NCI-H526 treated with DMSO at 0.1 percent for 48 hours (cell line): ENCODE measurements at places on chromosomes 7 and 10.
A peak's percentile ranks its signal among the peaks of the same experiment; 100 is the strongest.

- DNase-seq, result no peak
These were observed 312.0 kb downstream of the WDR37 start for GRCh38 chr10:1367938-1368841.

GRCh38 chr7:133854739-133855138 lies 272.4 kb upstream of the LRGUK start:
- DNase-seq, result peak; percentile 79

GRCh38 chr7:107432261-107432660 lies 37.6 kb upstream of the GPR22 start:
- DNase-seq, result no peak

GRCh38 chr7:101590663-101591435 lies 38.2 kb downstream of the MYL10 start:
- no peak for DNase-seq

DNA sequence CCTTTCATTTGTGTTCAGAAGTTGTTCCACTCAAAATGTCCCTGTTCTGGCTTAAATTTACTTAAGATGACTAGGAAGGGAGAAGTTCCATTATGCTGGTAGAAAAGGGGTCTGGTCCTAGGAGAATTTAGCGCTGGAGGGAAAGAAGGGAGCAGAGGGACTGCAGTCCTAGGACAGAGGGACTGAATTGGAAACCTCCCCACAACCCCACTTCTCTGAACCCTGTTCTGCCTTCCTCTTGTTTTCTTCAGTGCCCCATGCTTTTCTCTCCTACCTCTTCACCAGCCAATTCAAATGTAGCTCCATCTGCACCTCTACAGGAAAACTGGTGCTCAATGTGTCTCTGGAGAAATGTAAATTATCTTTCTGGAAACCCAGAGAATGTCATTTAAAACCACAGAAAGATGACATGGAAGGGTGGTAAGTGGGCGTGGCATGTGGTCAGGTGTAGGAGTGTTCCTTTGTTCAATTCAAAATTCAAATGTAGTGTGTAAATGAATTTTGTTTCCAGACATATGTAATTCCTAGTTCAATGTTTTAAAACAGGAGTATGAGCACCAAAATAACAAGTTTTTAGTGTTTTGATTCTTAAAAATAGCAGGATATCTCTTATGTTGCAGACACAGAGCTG lies 24.0 kb upstream of the RHOBTB1 start:
- peak; percentile 25 for DNase-seq

DNA sequence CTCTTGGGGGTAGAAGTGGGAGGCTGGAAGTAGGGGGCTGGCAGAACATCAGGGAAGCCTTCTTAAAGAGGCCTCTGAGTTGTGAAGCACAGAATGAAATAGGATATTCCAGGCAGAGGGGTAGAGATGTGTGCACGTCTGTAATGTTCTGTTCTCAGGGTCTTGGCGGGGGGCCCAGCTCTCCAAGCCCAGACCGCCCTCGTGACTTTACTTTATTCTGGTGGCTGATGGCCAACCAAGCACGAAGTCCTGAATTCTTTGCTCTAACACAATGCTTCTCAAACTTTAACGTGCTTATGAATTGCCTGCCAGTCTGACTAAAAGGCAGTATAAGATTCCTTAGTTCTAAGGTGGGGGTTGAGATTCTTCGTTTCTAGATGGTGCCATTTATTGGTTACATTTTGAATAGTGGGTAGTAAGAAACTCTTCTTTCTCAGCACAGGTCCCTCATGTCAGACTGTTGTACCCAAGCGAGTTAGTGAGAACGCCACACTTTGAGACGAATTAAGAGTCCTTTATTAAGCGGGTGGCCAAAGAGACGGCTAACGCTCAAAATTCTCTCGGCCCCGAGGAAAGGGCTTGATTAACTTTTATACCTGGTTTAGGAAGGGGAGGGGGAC lies 8.2 kb downstream of the PRXL2A start:
- no peak for DNase-seq

GRCh38 chr7:137084607-137085380 lies 216.3 kb downstream of the CHRM2 start:
- DNase-seq, result no peak

DNA sequence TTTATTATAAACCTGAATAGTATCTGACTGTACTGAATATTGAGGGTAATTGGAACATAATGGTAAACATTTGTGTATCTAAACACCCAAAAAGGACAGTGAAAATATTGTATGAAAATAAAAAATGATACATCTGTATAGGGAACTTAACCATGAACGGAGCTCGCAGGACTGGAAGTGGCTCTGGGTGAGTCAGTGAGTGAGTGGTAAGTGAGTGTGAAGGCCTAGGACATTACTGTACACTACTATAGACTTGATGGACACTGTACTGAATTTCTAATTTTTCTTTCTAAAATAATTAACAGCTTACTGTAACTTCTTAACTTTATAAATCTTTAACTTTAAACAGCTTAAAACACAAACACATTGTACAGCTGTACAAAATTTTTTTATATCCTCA lies 454.5 kb upstream of the FZD8 start:
- DNase-seq, result no peak

DNA sequence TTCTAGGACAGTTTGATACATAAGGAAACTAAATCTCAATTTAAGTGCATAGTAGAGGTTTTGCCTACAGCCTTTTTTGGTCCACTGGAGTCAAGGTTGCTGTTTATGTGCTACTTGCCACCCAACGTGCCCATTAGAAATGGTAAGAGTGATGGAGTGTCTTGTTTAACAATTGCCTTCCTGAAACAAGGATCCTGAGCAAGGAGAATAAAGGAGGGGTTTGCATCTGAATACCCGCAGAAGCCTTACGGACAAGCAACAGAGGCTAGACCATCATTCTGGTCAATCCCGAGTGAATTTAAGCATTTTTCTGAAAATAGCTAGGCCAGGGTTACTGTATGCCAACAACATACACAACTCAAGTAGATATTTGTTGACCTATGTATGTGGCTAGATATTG lies 63.6 kb downstream of the MARCHF5 start:
- DNase-seq, result no peak

GRCh38 chr7:1055956-1056784 lies 11.8 kb downstream of the GPR146 start:
- no peak for DNase-seq

DNA sequence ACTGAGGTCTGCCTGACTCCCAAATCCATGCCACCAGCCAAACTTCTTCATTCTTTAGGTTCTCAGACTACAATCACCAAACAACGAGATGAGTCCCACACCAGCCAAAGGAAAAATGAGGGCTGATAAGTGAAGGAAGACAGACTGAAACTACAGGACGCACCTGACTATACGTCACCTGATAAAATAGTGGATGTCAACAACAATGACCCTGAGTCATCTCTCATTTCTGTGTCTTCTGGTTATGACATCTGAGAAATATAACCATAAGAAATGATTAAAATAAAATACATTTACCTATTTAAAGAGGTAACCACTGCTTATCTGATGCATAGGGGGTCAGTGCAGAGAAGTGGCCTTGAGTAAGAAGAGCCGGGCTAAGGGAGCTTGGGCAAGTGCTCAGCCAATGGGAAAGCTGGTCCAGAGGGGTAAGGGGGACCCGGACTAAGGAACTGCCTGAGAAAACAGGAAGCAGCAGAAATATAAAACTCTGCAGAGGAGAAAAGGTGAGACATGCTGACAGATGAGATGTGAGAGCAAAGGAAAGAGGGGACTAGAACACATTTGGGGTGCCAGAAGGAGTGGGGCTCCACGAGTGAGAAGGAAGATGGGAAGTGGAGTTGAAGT lies 51.8 kb downstream of the HIPK2 start:
- DNase-seq, result no peak

- no peak for DNase-seq
These were observed 157.0 kb downstream of the TMEM26 start for GRCh38 chr10:61296161-61296560.

DNA sequence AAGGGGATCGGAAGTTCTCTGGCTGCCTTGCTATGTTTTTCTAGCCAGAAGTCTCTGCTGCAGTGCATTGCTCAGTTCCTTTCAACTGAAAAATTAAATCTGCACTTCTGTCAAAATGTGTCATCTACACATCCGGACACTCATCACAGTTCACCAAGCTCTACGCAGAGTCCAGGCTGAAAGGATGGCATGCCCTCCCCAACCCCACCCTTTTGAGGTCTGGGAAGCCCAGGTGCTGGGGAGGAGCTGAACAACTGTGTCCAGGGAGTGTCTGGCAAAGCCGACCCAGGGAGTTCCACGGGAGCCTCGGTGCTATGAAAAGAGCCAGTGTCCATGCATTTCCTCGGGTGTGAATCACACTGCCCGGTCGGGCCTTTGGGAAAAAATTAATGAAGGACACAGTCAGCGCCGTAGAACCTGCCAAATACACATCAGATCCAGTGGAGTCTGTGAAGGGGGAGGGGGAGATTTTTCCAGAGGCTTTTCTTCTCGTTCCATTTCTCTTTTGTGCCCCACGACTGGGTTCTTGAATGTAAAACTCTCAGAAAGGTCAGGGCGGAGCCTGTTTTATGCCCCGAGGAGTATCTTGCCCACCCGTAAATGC lies 757 bp upstream of the PALS2 start:
- DNase-seq, result peak; percentile 54

GRCh38 chr7:40799-41750 lies 151.3 kb upstream of the FAM20C start:
- DNase-seq, result no peak

GRCh38 chr7:22339725-22340390 lies 17.1 kb downstream of the RAPGEF5 start:
- no peak for DNase-seq

DNA sequence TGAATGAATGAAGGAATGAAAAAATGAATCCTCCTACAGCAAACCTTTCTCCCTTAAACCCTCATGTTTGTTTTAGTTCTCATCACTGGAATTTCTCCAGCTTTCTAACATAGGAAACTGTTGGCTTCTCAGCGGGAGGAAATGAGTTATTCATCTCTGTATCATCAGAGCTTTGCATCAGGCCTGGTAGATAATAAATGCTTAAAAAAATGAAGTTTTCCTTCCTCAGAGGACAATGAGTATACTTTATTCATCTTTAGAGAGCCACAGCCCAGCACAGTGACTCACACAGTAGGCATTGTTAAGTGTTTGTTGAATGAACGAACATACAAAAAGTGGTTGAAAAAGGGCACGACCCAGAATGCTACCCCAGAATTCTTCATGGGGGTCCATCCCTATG lies 62.6 kb downstream of the COL13A1 start:
- no peak for DNase-seq

DNA sequence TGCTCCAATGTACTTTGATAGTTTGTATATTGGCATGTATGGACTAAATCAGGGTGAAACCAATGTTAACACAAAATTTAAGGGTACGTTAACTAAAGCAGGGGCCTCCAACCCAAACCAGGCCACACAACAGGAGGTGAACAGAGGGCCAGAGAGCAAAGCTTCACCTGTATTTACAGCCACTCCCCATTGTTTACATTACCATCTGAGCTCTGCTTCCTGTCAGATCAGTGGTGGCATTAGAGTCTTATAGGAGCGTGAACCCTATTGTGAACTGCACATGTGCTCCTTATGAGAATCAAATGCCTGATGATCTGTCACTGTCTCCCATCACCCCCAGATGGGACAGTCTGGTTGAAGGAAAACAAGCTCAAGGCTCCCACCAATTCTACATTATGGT lies 62.0 kb upstream of the SCIN start:
- DNase-seq, result no peak

- DNase-seq, result no peak
These were observed 143.5 kb upstream of the UNC5B start for GRCh38 chr10:71068861-71069271.

- no peak for DNase-seq
These were observed 100.3 kb downstream of the FAS start for GRCh38 chr10:89090756-89091445.

GRCh38 chr7:42127232-42127622 lies 109.8 kb downstream of the GLI3 start:
- DNase-seq, result no peak

DNA sequence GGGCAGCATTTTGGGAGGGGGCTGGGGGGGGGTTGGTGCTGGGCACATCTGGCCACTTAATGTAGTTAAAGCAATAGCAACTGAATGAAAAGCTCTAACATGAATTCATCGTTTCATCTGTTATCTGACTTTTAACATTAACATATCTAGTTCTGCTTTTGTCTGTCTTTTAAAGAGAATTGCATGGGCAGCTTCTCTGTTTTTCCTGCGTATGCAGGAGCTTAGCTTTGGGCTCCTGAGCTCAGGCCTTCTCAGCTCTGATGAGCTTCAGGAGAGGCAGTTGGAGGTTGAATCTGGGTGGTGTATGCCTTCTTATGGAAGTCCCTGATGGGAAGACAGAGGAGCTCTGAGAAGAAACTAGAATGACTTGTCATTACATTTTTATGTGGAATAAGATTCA lies 58.4 kb downstream of the DNAJB6 start:
- DNase-seq, result no peak

GRCh38 chr10:129170812-129171211 lies 296.2 kb upstream of the MGMT start:
- no peak for DNase-seq

DNA sequence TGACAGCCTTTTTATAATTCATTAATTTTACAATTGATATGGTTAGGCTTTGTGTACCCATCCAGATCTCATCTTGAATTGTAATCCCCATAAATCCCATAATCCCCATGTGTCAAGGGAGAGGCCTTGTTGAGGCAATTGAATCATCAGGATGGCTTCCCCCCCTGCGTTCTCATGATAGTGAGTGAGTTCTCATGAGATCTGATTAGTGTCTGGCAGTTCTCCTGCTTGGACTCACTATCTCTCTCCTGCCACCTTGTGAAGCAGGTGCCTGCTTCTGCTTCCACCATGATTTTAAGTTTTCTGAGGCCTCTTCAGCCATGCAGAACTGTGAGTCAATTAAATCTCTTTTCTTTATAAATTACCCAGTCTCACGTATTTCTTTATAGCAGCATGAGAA lies 165.7 kb upstream of the GNAI1 start:
- no peak for DNase-seq

DNA sequence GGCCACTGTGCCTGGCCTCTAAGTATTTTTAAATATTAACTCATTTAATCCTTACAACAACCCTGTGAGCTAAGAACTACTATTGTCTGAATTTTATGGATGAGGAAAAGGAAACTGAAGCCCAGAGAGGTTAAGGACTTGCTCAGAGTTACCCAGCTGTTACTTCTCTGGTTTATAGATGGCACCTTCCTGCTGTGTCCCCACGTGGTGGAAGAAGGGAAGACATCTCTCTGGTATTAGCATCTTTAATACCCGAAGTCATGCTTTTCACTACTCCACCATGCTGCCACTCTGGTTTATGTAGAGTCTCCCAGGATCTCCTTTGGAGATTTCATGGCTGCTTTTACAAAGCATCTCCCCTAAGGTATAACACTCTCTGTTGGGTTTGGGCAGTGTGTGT lies 105.5 kb upstream of the MKLN1 start:
- no peak for DNase-seq

GRCh38 chr7:83451501-83452045 lies 197.4 kb downstream of the SEMA3E start:
- no peak for DNase-seq
